HCT116 (cell line): ENCODE measurements at places on chromosomes 1 and 21. TPM values are rescaled to one million over a fixed set of nuclear protein-coding genes. Genes with fewer than 3 reads are reported as not detected.

DNA sequence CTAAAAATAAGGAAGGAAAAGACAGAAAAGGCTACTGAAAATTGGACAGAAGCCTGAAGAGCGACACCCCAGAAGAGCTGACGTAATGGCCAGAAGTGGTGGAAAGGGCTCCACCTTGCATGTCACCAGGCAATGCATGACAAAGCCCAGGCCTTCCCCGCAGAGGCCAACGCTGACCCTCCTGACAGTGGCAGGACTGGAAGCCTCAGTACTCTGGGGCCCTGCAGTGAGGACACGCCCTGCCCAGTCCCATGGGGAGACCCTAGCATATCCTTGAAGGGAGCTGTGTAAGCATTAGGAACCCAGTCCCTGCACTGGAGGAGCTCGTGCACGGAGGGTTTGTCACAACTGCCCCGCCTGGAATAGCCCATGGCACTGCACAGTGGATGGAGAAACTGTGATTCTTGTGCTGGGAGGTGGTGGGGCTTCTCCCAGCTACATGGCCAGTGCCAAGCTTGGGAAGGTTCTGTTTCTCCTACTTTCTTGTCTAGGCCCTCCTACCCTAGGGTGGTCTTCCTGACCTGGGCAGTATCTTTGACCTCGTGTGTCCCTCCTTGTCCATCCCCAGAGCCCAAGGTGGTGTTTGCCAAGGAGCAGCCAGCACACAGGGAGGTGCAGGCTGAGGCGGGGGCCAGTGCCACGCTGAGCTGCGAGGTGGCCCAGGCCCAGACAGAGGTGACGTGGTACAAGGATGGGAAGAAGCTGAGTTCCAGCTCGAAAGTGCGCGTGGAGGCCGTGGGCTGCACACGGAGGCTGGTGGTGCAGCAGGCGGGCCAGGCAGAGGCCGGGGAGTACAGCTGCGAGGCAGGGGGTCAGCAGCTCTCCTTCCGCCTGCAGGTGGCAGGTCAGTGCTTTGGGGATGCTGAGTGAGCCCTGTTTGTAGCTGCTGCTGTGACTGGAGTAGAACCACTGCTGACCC lies 60.4 kb downstream of the OBSCN start:
- DNase-seq: no peak

The DDAH1 gene
- 16.6 TPM for total RNA-seq

The ZNF683 gene
- total RNA-seq: not detected

DNA sequence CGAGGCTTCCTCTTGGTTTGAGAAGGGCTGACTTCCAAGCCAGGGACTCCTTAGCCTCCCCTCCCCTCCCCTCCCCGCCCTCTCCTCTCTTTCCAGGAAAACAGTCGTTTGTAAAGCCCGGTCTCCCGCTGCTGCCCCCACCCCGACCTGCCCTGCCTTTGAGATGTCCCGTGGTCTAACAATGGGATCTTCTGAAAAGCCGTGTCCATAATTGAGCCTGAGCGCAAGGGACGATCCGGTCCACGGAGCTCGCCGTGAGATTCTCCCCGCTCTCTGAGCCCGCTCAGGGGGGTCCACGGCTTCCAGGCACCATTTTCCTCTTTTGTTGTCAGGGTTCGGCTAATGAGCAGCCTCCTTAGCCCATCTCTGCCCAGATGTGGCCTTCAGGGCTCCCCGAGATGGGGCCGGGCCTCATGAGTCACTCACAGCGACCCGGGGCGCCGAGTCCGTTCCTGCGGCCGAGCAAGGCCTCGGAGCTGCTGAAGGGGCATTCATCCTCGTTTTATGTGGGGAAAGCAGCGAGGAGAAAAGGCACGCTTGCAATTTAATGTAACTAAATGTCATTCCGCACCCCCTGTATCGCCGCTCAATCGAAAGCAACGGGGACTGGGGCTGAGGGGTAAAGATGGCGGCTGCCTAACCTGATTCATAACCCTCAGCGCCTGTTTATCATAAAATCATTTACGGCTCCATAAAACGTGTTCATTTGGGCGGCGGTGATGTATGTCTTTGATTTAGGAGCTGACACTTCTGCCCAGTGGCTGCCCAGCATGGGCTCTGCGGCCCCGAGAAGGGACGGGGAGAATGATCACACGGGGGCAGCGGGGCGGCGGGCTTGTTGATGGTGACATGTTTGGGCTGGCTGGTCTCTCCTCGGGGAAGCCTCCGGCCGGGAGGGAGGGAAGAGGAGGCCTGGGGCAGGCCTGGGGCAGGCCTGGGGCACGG lies 232.6 kb upstream of the C1orf174 start:
- no peak for DNase-seq

DNA sequence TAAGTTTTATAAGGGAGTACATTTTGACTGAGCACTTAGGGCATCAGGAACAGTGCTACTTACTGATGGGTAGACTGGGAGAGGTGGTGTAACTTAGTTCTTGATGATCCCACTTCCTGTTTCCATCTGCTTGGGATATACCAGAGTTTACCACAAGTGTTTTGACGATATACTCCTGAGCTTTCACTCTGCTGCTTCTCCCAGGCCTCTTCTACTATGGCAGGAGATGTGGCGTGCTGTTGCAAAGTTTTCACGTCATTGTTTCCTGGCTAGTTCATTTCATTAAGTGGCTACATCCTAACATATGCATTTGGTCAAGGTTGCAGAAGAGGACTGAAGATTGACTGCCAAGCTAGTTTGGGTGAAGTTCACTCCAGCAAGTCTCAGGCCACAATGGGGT lies 41.3 kb upstream of the LAMC2 start:
- DNase-seq: no peak

DNA sequence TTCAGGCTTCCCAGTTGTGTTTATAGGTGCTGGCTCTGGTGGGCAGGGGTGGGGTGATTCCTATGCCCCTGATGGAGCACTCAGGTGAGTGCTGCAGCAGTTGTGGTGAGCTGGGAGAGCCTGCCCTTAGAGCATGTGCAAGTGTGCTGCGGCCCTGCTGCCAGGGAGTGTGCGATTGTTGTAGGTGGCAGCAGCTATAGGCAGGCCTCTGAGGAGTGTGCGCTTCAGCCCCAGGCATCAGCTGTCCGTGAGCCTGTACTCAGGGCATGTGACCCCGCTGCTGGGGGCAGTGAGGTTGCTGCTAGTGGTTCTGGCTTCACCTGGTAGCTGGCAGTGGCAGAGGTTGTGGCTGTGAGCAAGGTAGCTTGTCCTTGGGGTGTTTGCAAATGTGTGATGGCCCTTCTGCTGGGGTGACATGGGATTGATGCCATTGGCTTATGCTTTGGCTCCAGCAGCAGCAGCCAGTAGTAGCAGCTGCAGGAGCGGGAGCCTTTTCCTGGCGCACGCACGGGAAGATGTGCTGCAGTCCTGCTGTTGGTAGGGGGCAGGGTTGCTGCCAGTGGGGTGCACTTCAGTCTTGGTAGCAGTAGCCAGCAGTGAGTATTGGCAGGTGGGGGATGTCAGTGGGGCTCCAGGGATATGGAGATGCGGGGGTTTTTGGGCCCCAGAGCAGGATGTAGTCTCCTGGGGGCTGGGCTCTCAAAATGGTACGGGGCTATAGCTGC lies 37.7 kb downstream of the SYCP1 start:
- DNase-seq: no peak

DNA sequence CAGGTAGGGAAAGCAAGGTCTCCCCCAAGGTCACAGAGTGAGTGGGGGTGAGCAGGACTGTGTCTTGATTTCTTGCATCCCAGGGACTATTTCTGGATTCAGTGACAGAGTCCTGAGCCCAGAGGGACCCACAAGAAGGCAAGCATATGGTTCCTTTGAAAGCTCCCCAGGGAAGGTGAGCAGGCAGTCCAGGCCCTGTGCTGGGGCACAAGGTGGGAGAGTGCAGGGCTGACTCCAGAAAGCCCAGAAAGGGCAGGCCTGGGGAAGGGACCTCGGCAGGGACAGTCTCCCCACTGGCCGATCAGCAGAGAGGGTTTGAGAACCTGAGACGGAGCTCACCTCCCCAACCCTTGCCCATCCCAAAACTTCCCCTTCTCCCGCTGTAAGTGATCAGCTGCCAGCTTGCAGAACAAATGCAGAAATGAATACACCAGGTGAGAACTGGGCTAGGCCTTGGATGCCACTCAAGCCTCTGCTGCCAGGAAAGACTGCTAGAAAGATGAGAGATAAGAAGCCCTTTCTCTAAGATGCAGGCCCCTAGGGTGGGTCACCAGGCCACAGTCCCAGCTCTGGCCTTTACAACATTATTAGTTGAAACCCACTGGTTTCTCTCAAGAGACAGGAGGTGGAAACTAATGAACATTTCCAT lies 121.0 kb downstream of the GLIS1 start:
- DNase-seq: no peak

DNA sequence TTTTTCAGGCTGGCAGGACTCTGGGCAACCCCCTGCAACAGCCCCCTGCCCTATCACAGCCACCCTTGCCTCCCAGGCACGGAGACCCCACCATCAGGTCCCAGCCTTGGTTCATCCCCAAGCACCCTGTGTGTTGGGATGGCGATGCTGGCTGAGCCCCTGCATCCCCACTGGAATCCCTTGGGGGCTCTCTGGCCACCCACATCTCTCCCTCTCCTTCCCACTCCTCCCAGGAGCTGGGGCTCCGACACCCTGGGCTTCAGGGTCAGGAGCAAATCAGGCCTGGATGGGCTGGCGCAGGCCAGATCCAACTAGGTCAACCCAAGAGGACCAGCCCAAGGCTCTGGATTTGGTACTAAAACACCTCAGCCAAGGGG lies 25.9 kb downstream of the COL6A1 start:
- DNase-seq: no peak

The PRKAA2 gene
- total RNA-seq: 1.6 TPM

The ABCA4 gene
- total RNA-seq: 0.22 TPM

GRCh38 chr1:28887419-28887834 lies 26.9 kb upstream of the EPB41 start:
- DNase-seq: no peak

The FCRL2 gene
- not detected for total RNA-seq

GRCh38 chr1:63276624-63277023 lies 45.7 kb upstream of the FOXD3 start:
- no peak for DNase-seq

GRCh38 chr1:72567521-72567920 lies 285.2 kb upstream of the NEGR1 start:
- no peak for DNase-seq

GRCh38 chr1:2115702-2116341 lies 65.6 kb downstream of the PRKCZ start:
- no peak for DNase-seq

GRCh38 chr1:54716299-54717047 lies 812 bp downstream of the TTC4 start:
- DNase-seq: no peak

- peak; percentile 27 for DNase-seq
These were observed 37.7 kb downstream of the RRP1 start for GRCh38 chr21:43827015-43827611.

The MPL gene
- total RNA-seq: not detected

DNA sequence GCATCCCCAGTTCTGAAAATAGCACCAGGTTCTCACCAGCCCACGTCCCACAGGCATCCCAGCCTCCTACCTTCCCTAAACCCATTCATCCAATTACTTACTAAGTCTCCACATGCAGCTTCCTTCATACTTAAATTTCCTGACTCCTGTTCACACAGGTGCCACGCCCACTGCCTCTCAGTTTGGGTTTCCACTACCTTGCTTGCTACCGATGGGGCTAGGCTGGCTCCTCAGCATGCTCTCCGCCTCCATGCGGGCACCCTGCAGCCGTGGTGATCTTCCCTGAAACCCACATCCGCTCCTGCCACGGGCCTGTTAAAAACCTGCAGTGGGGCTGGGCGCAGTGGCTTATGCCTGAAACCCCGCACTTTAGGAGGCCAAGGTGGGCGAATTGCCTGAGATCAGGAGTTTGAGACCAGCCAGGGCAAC lies 70.4 kb upstream of the ANGPTL1 start:
- no peak for DNase-seq

The NEK2 gene
- 50.2 TPM for total RNA-seq

GRCh38 chr1:79133774-79134364 lies 127.3 kb upstream of the ADGRL4 start:
- no peak for DNase-seq

The AK5 gene
- 0.22 TPM for total RNA-seq

The GPR3 gene
- total RNA-seq: 2.8 TPM

The UMODL1 gene
- total RNA-seq: not detected

The AVPR1B gene
- not detected for total RNA-seq

DNA sequence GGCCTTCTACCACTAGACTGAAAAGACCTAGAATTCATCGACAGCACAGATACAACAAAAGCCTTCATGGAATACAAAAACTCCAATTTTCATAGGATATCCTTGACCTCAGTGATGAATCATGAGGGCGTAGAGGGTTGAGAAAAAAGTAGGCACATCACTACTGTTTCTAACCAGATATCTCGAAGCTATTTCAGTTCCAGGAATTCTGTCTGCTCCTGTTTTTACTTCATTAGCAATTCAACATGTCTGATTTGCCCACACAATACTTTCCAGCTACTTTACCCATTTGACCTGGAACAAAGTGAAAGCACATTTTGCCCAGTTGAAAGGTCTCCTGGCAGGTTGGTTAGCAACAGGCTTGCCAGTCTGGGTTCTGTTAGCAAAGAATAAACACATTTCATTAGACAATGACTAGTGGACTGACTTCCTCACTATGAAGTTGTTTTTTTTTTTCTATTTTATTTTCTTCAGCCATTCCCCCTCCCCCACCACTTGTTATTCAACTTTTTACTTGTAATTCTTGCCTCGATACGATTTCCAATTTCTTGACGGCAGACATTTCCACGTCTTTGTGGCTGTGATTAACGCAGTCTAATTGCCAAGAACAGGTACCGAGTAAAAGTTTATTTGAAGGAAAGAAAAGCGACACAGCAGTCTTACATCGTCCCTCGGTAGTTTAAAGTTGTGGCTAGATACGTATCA lies 4.0 kb upstream of the ZBTB18 start:
- no peak for DNase-seq

DNA sequence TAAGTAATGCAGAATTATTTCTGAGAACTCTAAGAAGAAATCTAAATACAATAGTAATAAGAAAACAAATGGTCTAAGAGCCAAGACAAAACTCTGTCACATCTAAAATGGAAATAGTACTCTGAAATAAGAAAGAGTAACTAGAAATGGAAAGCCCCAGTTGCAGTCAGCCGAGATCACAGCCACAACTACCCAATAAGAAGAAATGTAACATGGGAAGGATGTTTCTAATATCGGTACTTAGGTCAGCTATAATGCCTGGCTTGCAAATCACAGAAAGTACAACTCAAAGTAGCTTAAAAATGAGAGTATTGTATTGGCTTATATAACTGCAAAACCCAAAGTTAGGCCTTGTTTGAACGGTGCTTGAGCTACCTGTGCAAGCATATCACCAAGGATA lies 58.6 kb upstream of the USP25 start:
- DNase-seq: no peak

- DNase-seq: no peak
These were observed 731.6 kb downstream of the MATN1 start for GRCh38 chr1:29991815-29992214.

- DNase-seq: no peak
These were observed 7.5 kb downstream of the MMEL1 start for GRCh38 chr1:2625311-2625710.

DNA sequence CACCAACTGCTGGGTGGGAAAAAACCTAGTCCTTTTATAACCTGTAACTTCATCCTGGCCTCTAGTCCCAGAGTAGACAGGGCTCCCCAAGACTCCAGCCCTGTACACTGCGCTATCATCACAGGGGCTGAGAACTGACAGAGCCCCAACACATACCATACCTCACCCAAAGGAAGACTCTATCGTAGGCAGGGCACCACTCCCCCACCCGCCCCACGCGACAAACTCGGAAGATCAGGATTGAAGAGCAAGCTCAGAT lies 15.8 kb downstream of the INPP5B start:
- no peak for DNase-seq

- no peak for DNase-seq
These were observed 15.2 kb downstream of the RPAP2 start for GRCh38 chr1:92314024-92314423.

GRCh38 chr1:35881850-35882273 lies 1.1 kb upstream of the AGO1 start:
- DNase-seq: no peak

The MAP10 gene
- not detected for total RNA-seq

The BCL2L15 gene
- total RNA-seq: 0.54 TPM

The ASCL5 gene
- total RNA-seq: 0.15 TPM
